GM04504 (cell line): ENCODE measurements at places on chromosomes 4 and X.

- DNase-seq = no peak
These were observed 106.3 kb downstream of the USP46 start for GRCh38 chr4:52552778-52553177.

DNA sequence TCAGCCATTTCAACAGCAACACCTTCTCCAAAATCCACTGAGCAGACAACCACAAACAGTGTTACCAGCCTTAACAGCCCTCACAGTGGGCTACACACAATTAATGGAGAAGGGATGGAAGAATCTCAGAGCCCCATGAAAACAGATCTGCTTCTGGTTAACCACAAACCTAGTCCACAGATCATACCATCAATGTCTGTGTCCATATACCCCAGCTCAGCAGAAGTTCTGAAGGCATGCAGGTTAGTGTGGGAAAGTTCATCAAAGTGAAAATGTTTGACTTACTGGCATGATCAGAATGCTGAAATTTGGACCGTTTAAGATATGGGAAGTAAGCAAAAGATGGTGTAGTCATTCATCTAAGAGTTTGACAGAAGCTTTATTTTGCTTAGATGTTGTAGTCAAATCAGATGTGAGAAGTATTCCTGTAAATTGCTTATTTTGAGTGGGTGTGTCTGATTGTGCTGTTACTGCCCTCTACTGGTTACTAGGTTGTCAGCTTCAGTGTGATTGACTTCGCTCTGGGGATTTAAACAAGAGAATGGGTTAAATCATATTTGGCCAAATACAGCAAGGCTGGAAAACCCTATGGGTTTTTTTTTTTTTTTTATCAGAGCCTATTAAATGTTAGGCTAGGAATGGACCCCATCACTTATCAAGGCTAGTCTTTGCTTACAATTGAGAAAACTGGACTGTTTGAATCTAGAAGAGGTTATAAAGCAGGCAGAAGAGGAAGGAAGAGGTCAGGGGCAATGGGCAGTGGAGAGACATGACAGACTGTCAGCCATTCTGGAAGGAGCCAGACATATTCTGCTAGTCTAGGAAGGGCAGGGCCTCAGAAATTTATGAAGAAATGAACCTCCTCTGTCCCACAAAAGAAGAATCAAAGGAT is 130.3 kb downstream of the DIPK2B start:
- DNase-seq = peak; percentile 35

- peak; percentile 33 for DNase-seq
These were observed 274.8 kb upstream of the TENM3 start for GRCh38 chr4:181968371-181968770.

- no peak for DNase-seq
These were observed 225.3 kb downstream of the ANAPC10 start for GRCh38 chr4:144872508-144873225.

DNA sequence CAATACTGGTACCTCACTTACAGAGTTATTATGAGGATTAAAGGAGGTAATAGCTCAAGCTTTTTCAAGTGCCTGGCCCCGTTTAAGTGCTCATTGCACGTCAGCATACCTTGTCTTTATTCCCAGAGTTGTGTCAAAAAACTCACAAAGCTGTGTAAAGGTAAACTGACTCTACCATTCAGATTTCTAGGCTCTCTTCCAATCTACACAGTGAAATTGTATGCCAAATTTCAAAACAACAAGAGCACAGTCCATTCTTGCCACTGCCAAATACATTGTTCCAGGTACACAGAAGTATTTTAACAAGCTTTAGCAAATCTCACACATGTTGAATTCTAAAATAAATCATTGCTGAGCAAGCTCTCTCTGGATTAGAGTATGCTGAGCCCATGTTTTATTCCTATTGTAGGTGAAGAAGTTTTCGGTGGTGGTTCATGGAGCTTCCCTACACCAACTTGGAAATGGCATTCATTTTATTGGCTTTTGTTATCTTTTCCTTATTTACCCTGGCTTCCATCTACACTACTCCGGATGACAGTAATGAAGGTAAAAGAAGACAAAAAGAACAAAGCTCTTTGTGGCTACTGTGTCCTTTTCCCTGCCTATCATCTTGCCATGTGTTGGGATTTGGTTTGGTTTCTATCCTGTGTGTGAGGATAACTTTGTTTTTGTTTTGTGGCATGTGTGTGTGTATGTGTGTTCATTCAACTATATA is 16.2 kb downstream of the SMIM31 start:
- no peak for DNase-seq

- no peak for DNase-seq
These were observed 392.3 kb downstream of the ARHGAP24 start for GRCh38 chr4:85867271-85867670.

GRCh38 chr4:87851953-87852352 is 19.2 kb downstream of the MEPE start:
- DNase-seq = no peak

GRCh38 chr4:147836807-147837206 is 104.9 kb downstream of the ARHGAP10 start:
- DNase-seq = no peak

GRCh38 chr4:21992330-21992729 is 43.8 kb upstream of the KCNIP4 start:
- peak; percentile 27 for DNase-seq

DNA sequence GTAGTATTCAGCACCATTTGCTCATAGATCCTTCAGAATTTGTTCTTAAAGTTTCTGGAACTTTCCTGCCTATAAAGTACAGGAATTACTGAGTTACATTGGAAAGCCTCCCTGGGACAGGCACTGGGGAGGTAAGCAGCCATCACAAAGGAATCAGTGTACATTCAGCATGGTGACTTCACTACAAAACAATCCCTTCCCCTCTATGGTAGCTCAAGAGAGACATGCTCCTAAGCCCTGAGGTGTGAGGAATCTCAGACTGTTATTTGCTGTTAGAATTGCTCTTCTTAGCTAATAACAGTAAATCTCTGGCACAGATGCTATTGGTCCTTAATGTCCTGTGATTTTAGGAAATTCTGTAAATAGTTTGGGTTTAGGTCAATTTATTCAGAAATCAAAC is 1898.0 kb upstream of the PCDH7 start:
- DNase-seq = no peak

DNA sequence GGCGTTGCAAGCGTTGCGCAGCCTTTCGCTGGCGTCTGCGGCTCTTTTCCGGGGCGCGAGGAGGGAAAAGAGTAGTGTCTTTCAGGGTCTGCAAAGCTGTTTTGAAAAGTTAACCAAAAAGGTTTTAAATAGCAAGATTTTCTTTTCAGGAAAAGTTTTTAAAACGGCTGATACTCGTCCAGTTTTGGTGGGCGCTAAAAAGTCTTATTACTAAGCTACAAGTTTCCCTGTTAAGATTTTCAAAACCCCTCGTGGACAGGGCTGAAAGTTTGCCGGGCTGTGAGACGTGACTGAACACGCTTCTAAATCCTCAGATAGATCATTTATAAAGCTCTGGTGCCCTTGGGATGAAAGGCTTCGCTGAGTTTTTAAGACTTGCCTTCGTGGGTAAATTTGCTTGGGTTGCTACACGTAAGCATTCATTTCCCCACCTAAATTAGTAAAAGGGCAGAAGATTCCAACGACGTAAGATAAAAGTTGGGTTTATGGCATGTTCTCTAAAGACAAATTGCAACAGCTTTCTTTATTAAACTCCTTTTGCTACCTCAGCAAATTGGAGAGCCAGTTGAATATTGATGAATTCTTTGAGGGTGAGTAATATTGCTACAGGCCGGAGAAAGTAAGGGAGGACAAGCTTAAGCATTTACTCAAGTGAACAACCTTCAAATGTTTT is 91.5 kb downstream of the HPRT1 start:
- DNase-seq = no peak

GRCh38 chrX:134738986-134739740 is 80.9 kb upstream of the PLAC1 start:
- DNase-seq = no peak

DNA sequence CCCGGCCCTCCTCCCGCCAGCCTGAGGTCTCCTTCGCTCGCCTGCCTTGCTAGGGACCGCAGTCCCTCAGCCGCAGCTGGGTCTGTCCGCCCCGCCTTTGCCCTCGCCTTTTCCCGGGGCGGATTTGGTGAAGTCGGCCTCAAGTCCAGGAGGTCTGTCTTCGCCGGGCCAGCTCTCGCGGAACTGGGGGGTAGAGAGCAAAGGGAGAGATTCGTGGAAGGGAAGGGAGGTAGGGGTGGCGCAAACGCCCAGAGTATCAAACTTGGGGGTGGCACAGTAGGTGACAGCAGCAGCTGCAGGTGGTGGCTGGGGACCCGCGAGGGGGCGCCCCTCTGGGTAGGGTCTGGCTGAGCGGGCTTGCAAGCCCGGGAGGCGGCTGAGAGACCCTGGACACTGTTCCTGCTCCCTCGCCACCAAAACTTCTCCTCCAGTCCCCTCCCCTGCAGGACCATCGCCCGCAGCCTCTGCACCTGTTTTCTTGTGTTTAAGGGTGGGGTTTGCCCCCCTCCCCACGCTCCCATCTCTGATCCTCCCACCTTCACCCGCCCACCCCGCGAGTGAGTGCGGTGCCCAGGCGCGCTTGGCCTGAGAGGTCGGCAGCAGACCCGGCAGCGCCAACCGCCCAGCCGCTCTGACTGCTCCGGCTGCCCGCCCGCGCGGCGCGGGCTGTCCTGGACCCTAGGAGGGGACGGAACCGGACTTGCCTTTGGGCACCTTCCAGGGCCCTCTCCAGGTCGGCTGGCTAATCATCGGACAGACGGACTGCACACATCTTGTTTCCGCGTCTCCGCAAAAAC is at the start of gene NPY2R:
Gene NPY2R (plus strand): TSS at position 379 of the 797 bp plus-strand sequence. CDS start 5,304 bp downstream, outside the sequence.
- no peak for DNase-seq

GRCh38 chr4:163317110-163317509 is 15.3 kb downstream of the NPY1R start:
- no peak for DNase-seq

GRCh38 chr4:77465271-77465670 is 140.3 kb upstream of the CXCL13 start:
- no peak for DNase-seq

DNA sequence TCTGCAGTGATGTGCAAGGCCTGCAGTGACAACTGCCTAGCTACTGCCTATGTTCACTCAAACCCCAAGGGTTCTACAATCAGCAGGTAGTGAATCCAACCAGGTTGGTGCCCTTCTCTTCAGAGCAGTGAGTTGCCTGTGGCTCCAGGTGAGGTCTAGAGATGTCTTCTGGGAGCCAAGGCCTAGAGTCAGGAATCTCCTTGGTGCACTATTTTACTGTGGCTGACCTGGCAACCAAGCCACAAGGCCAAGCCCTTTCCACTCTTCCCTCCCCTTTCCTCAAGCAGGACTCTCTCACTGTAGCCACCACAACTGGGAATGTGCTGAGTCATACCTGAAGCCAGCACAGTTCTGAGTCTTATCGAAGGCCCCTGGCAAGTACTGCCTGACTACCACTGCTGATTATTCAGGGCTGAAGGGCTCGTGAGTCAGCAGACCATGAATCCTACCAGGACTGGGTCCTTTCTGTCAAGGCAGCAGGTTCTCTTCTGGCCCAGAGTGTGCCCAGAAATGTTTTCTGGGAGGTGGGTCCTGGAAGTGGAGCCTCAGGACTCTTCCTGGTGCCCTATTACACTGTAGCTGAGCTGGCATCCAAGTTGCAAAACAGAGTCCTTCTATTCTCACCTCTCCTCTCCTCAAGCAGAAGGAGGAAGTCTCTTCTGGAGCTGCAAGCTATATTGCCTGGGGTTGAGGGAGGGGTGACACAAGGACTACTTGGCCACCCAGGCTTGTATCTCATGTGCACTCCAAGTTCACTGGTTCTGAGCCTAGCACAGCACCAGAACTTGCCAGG is 111.6 kb downstream of the BTC start:
- peak; percentile 72 for DNase-seq

GRCh38 chr4:158998624-158999023 is 104.3 kb upstream of the RAPGEF2 start:
- DNase-seq = peak; percentile 69

DNA sequence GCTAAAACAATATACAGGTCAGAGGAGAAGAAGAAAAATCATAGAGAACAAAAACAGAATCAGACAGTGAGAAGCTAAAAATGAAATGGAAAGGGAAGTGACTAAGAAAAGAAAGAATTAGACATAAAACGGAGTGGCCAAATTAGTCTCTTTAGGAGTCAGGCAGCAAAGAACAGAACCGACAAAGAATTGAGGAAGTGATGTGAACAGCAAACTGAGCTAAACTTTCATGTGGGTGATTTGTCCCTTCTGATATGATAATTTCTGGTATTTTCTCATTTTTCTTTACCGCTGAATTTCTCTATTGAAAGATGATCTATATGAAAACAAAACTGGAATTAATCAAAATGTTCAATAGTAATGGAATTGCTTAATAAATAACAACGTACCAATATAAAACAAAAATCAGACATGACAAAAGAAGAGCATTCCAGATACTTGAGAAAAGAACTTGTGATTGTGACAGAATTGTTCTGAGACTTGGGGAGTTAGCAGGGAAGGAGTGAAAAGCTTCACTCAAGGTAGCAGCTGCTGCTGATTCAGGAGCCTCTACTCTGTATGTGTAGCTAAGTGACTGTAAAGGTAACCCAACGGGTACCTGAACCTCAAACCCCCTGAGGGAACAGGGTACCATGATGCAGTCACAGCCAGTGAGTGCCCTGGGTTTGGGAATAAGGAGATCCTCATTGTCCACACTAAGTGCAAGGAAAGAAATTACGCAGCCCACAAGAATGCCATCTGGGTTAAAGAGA is 8.8 kb downstream of the TAPT1 start:
- no peak for DNase-seq

DNA sequence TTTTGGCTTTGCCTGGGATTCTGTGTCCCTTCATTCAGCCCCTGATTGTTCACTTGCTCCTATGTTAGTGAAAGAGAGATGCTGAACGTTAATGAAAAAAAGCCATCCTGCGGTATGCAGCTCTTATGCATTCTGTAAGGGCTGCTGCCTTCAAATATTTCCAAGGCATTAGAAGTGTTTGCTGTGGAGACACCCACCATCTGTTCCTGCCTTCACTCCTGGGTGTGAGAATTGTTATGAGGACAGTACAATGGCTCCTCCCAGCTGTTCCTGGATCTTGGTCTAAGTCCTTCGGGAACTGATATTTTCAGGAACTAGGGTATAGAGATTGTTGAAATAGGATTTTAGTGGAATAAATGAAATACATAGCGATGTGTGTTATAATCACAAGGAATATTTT is 427.1 kb upstream of the FAM47C start:
- DNase-seq = no peak

DNA sequence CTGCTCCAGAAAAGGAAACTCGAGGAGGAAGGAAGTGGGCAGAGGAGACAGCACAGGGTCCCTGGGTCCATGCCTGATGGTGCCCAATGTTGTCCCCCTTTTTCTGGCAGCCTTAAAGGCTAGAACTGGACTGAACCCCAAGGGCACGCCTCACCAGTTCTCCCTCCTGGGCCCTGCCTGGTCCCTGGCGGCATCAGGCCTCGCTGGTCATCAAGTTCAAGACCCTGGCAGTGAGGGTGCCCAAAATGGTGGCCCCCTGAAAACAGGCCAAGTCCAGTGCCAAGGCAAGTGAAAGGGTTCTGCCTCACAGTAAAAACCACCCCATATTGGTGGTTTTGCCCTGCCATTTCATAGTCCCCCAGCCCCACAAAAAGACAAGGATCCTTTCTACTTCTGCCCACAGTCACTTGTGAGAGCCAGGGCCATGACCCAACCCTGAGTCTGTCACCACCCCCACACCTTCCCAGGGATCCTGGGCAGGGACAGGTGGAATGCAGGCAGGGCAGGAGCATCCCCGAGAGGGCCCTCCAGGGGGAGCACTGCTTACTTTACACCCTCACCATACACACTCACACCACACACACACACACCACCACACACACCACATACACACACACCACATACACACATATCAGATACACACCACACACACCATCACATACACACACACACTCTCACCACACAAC is 107.6 kb downstream of the DCTD start:
- DNase-seq = no peak

GRCh38 chr4:26308568-26308967 is 12.2 kb upstream of the RBPJ start:
- no peak for DNase-seq

- no peak for DNase-seq
These were observed 1130.9 kb upstream of the PRKX start for GRCh38 chrX:4844376-4844775.
